ENCODE measurements at places on chromosomes 2 and 18.

DNA sequence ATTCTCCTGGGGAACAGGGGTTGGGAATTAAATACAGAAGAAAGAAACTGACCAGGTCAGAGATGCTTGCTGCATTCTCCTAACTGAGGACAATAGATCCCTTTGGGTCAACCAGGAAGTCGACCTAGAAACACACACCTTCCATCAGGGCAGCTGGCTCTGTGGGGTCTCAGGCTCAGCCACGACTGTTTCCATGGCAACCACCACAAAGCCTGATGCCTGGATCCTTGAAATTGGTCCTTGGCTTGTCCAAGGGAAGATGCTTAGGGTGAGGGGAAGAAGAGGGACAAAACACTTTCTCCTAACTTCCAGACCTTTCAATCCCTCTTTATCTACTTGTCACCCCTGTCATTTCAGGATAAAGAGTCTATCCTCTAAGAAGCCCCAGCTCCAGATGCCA is 194.4 kb downstream of the ALK start:
- no peak for DNase-seq

DNA sequence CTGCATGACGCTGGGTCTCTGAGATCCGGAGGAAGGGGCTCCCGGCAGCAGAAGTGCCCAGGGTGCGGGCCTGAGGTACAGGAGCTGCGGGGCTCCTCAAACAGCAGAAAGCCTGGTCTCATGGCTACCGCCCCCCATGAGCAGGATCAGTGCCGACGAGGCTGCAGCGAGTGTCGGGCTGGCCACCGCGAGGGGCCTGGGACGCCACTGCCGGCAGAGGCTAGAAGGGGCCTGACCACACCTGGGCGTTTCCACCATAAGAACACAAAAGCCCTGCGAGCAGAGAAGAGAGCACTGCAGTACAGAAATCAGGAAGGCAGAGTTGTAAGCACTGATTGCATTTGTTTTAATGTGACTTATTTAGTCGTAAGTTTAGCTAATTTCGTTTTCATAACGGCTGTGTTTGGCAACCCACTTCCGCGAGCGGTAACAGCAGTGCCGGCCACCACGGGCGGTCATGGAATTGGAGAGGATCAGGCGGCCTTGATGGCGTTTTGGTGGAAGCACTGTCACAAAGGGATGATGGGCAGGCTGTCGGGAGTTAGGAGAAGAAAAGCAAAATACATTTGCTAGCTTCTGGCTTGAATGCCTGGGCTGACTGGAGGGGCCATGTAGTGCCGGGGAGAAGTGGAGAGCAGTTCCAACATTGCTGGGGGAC is 117.4 kb downstream of the HDAC4 start:
- DNase-seq: no peak

GRCh38 chr2:79162132-79162531 is 2.6 kb upstream of the REG3A start:
- DNase-seq: no peak

GRCh38 chr18:29406996-29407395 is 1230.1 kb upstream of the CDH2 start:
- no peak for DNase-seq

- no peak for DNase-seq
Observed at GRCh38 chr2:67844024-67844540, 218.7 kb downstream of the C1D start.

DNA sequence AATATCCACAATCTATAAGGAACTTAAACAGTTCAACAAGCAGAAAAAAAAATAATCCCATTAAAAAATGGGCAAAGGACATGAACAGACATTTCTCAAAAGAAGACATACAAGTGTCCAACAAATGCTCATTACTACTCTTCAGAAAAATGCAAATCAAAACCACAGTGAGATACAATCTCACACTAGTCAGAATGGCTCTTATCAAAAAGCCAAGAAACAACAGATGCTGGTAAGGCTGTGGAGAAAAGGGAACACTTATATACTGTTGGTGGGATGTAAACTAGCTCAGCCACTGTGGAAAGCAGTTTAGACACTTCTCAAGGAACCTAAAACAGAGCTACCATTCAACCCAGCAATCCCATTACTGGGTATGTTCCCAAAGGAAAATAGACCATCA is 7.2 kb upstream of the CRYGB start:
- DNase-seq: no peak

- DNase-seq: peak; percentile 62
Observed at GRCh38 chr2:29196792-29197788, 81.9 kb downstream of the CLIP4 start.
